ENCODE measurements at places on chromosomes 1 and 21. TPM values are rescaled to one million over a fixed set of nuclear protein-coding genes. Genes with fewer than 3 reads are reported as not detected.

DNA sequence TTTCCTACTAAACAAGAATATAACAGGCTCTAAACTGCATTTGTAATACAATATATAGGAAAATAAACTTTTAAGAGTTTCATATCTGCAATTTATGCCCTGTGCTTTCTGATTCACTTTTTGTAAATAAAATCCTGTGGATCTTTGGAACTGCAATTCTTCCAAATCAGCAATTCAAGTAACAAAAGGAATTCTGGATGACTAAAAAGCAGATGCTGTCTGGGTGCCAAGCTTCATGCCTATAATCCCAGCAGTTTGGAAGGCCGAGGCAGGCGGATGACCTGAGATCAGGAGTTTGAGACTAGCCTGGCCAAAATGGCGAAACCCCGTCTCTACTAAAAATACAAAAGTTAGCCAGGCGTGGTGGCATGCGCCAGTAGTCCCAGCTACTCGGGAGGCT lies 6.3 kb downstream of the NME7 start:
- DNase-seq = no peak

- DNase-seq = no peak
Observed at GRCh38 chr1:149936170-149936991, at the start of gene MTMR11. MTMR11 (minus strand) TSS chr1:149936879; CDS start chr1:149936647, 232 bp downstream.

DNA sequence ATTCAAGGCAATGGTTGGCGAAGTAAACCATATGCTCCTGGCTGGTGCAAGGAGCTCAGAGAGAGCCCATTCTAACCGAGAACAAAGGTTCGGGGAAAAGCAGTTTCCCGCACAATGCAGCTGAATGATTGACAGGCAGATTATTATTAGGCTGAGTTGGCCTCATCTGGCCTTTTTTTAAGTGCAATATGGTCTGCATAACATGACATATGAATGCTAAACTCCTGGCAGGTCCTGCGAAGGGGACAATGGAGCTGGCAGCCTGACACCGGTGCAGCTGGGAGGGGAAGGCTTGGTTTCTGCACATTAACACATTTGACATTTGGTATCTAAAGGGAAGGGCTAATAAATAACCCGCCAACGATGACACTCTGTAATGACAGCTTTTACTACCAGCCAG lies 92.0 kb downstream of the MIS18A start:
- DNase-seq = no peak

DNA sequence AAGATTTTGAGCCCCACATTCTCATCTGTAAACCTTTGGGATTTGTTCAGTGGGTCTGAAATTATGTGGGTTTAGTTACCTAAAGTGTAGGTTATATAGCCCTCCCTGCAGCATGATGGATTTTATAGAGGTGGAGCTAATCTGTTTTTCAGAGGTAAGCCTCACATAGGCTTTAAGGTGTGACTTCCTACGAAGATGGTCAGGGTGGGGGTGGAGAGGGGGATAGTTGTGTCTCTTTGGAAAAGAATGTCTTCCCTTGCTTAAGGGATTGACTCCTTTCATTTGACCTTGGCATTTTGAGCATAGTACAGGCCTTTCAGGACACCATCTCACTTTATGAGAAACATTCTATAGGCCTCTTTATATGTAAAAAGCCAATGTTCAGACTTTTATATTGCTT lies 3.4 kb downstream of the CACHD1 start:
- DNase-seq = no peak

DNA sequence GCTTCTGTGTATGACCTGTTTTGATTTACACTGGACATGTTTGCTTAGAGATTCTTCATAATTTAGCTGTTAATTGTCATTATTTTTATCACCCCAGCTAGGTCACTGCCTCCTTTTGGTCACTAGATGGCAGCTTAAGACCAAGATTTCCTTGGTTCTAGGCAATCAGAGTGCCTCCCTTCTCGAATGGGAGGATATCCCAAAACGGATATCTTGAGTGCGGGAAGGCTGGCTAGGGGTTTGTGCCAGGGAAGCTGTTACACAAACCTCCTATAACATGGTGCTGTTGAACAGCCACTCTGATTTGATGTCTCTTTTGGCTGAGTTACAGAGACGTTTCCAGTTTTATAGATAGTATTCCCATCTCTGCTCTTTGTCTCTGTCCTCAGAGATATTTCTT lies 283.5 kb downstream of the S1PR1 start:
- DNase-seq = no peak

- no peak for DNase-seq
Observed at GRCh38 chr1:5830771-5831599, 161.2 kb downstream of the NPHP4 start.

Gene C8A
- total RNA-seq = 0.64 TPM

Gene CYP4A22
- total RNA-seq = not detected
